ENCODE measurements at places on chromosomes 3 and 15.

DNA sequence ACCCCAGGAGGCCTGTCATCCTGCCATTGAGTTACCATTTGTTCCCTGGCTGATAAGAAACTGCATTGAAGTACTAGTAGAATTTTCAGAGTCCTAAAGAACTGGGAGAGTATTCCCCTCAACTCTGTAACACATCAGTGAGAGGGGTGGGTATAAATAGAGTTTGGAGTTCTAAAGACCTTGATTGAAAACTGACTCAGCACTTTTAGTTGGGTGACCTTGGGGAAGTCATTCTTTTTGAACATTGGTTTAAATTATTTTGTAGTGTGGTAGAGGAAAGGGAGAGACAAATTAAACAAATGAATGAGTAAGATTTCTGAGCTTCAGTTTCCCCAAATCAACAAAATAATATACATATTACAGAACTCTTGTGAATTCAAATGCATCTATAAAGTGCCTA, 344.5 kb upstream of the THBS1 start:
- DNase-seq, result no peak

GRCh38 chr3:158458464-158458863, 112.5 kb upstream of the MLF1 start:
- DNase-seq, result no peak

DNA sequence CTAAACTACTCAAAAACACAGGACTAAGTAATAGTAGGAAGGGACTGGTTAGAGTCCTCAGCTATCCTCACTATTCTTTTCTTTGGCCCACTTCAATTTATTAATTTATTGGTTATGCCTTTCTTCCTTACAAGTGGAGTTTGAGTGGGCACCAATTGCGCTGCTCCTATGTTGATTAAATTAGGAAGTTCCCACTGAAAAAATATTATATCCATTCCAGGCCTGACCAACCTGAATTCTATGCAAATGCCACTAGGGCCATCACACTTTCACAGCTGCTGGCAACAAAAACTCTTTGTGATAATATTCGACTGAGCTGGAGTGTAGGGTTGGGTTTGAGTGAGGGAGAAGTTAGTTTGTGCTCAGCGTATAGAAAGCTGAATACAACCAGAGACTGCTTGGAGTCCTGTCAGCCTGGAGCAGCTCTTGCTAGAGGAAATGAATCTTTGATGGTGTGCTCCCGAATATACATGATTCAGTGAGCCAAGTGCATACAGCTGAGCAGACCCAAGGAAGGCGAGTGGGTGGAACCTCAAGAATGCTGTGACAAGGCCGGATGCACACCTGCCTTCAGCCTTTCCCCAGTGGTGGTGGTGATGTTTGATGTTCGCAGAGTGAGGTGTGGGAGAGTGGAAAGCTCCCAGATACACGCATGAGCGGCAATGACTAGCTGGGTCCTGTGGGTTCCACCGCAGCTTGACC, 1.5 kb downstream of the ARHGEF3 start:
- peak; percentile 69 for DNase-seq

DNA sequence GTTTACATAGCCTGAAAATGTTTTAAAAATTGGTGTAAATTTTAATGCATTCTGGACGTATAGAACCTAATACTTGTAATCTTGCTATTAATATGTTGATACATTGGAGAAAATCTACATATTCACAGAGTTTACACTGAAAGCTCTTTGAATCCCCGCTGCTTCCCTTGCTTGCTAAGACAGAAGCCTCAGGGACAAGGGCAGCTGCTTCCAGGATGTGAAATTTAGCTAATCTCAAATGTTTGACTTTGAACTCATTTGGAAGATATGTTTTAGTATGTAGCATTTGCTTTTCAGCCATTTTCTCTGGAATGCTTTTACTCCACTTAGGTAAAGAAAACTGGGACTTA, 172.0 kb downstream of the RBMS3 start:
- no peak for DNase-seq

- no peak for DNase-seq
Observed at GRCh38 chr15:51878446-51879386, 49.3 kb downstream of the TMOD3 start.

GRCh38 chr3:89113893-89114840, 6.7 kb downstream of the EPHA3 start:
- DNase-seq, result peak; percentile 46

DNA sequence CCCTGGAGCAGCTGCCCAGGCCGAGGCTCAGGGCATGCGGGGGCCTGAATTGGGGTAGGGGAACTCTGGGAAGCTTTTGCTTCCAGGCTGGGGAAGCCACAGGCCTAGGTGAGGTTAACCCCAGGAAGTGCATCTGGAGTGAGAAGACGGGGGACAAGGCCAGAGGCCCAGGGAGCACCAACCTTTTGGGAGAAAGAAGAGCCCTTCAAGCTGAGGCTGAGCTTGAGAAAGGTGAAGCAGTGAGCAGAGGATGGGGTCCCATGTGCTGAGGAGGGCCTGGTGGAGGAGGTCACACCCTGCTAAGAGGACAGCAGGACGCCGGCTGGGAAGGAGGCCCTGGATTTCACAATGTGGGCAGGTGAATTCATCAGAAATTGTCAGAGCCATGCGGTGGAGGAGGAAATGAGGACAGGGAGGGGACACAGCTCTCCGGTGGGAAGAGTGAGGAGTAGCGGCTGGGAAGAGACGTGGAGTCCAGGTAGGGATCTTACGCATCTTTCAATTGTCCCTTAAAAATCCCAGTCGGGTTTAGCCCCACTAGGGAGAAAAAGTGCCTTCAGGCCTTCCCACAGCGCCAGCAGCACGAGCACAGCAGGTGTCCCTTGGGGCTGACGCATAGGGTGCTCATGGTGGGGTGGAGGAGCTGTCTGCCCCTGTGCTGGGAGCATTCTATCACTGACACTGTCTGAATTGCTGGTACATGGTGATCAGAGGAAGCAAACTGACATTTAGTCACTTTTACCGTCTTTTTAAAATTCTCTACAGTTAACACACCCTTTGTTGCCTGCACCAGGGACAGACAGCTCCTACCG, 50.9 kb downstream of the HCN4 start:
- no peak for DNase-seq

DNA sequence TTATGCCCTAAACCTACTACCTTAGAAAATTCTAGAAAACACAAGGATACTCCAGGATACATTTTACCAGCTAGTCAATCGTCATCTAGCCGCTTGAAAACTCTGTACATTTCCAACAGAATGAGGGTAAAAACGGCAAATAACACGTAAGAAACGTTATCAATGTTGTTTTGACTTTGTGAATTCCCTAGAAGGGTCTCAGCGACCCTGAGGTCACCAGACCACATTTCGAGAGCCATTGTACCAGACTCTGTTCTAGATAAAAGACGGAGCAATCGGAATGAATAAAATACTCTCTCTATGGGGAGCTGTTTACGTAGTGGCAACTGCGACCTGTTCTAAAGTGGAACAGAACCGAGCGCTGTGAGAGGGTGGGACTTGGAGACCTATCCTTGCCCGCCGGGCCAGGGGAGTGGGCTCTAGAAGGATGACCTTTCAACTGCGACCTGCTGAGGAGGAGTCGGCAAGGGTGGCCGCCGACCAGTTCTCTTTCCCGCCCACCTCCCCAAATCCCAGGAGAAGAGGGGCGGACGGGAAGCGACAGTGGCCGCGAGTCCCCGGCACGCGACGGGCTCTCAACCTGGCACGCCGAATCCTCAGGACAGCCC, 778 bp upstream of the AP4E1 start:
- DNase-seq, result peak; percentile 65

DNA sequence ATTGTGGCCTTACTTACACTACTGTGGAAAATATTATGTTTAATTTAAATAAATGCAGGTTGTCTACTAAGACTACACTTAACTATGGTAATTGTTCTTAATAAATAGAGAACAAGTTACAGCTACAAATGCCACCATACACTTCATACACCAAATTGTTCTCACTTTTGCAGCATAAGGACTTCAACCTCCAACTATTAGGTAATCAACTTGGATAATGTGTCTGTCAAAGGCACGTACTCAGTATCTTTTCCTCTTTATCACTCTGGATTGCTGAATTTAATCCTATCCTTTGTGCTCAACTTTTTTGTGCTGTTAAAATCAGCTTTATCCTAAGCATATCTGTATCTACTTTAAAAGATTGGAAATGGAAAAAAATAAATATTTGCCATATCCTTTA, 41.6 kb upstream of the TMEM87A start:
- DNase-seq, result no peak

DNA sequence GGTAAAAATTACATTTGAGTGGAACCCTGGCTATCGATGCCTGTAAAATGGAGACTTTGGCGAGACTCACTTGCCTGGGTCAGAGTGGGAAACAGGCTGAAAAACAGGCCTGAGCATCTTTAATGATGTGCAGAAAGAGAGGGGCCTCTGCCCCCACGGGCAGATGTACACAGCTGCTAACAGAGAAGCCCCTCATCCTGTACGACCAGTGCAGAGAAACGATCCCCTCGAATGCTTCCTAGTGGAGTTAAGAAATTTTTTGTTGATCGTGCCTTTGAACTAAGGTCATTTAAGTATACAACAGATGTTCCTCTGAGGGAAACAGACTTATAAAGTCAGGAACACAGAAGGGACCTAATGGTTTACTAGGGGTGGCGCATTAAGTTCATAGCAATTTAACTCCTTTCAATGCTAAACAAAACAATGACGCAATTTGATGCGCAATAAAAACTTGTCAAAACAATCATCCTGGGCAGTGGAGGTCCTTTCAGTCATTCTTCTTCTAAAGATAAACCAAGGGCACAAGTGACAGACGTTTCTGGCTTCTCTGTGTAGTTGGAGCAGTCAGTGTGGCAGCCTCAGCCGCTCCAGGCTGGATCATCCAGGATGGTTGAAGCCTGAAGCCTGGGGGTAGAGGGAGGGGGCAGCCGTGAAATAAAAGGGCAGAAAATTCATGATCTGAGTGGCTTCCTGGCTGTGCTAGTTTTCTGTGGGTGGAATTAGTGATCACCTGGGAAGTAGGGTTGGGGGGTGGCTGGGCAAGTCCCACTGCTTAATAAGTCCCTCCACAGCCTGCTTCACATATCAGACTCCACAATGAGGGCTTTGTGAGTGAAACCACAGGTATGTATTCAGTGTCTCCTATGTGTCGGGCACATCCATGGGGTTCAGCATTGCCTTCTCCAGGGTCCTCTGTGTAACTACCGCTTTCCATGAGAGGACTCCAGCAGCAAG, 50.8 kb upstream of the MRPS22 start:
- DNase-seq, result no peak

- DNase-seq, result no peak
Observed at GRCh38 chr15:25954398-25954797, 91.3 kb upstream of the ATP10A start.

GRCh38 chr3:54053211-54053610, 69.1 kb upstream of the CACNA2D3 start:
- no peak for DNase-seq

DNA sequence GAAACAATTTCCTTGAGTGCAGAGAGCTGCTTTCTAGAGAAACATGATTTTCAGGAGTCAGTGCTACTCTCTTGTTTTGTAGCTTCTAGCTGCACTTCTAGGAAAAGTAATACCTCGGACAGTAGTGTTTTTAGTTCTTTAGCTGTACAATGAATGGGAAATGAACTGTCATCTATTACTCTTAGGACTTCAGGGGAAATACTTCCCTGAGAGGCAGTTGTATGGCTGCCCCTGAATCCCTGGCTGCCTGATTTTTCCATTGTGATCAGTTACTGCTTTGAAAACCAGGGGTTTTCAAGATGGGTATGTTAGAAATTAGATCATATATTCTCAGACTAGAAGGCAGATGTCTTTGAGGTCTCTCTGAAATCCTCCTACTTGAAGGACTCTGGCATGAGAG, 200.3 kb upstream of the SEMA6D start:
- no peak for DNase-seq

DNA sequence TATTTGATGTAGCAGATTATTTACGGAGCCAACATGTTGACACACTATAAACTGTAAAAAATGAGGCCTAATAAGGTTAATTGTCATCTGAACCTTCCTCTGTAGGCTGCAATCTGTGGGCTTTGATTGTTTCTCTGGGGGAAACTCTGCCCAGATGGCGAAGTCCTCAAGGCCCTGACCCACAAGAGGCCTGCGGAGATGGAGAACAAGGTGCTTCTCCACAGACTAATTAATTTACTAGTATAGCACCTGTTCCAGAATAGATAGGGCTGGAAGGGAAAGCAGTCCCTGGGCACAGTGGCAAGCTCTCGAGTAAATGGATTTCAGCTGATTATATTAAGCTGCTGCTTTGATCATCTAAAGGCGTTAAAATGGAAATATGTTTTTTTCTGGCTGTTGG, 338.8 kb upstream of the DNAJC19 start:
- no peak for DNase-seq

Data from GM12865 (cell line).